Activated naive CD8-positive, alpha-beta T cell treated with anti-CD3 and anti-CD28 coated beads for 36 hours (primary cell): ENCODE measurements at places on chromosomes 2 and 18. TPM values are rescaled to one million over a fixed set of nuclear protein-coding genes. Genes with fewer than 3 reads are reported as not detected.

DNA sequence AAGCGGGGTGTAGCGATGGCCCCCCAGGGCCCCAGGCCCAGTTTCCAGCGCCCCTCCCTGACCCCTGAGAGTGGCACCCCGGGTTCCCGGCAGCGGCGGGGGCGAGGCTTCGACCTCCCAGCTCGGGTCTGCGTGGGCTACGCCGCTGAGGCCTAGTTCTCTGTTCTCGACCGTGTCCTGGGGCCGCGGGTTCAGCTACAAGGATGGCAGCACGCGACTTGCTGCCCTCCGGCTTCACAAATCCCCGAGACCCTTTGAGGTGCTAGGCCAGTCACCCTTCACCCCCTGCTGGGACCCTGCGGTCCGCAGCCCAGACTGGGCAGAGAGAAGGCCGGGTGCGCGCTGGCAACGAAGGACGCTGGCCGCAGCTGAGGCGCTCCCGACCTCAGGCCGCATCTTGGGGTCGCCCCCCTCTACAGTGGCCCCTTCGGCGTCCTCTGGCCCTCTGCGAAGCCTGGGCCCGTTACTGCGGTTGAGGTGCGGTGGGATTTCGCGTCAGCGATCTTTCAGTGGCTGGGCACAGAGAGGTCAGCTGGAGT is 1.2 kb downstream of the OTX1 start:
- H3K27me3 ChIP-seq, result peaks cover 92% of the 10 kb centered on the region
- no peak for DNase-seq
- H3K36me3 ChIP-seq, result peaks cover 4% of the 10 kb centered on the region

DNA sequence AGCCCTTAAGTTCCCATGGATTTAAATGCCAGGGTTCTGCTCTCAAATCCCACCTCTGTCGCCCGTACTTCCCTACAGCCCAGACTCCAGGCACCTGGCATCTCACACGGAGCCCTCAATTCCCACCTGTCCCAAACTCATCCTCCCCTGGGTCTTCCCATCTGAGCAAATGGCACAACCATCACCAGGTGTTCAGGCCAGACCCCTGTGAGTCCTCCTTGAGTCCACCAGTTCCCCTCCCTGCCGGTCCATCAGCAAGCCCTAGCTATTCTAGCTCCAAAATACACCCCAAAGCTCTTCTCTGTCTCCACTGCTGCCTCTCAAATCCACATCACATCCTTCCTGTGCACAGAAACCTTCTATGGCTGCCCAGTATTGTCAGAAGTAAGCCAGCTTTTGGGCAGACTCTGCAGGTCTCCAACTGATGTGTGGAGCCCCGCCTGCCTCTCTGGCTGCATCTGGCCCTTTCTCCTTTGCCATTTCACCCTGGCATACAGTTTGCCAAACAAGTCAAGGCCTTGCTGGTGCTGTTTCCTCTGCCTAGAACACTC is 67.7 kb downstream of the DNMT3A start:
- DNase-seq, result no peak
- H3K4me1 ChIP-seq, result peaks cover 60% of the 10 kb centered on the region
- peak overlapping the region; percentile 85 for H3K27ac ChIP-seq

- H3K27me3 ChIP-seq, result no peaks in the 10 kb centered on the region
- peak overlapping the region; percentile 97 for H3K4me3 ChIP-seq
- DNase-seq, result no peak
- peaks cover 42% of the 10 kb centered on the region for H3K36me3 ChIP-seq
These were observed 2.0 kb downstream of the OST4 start for GRCh38 chr2:27069436-27069835.

- H3K4me3 ChIP-seq, result no peak overlapping the region
- H3K27ac ChIP-seq, result no peak overlapping the region
- H3K4me1 ChIP-seq, result no peaks in the 10 kb centered on the region
- no peaks in the 10 kb centered on the region for H3K27me3 ChIP-seq
- no peaks in the 10 kb centered on the region for H3K36me3 ChIP-seq
- no peak for DNase-seq
These were observed 342.4 kb downstream of the AKAIN1 start for GRCh38 chr18:4854671-4855070.

DNA sequence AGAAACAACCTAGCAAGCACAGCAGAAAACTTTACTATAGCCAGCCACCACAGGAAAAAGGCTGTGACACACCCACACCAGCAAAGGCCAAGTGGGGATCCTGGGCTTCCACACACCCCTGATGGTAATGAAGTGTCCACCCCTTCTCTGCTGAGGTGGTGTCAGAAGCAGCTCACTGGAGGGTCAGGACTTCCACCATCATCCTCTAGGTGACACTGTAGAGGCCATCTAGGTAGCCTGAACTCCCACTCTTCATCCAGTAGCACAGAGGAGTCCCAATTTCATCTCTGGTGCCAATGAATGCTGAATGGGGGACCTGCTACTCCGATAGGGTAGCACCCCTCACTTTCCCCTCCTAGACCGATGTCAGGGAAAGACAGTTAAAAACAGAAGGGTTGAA is 1544.4 kb downstream of the LRP1B start:
- H3K4me3 ChIP-seq, result no peak overlapping the region
- no peaks in the 10 kb centered on the region for H3K4me1 ChIP-seq
- no peak for DNase-seq
- H3K36me3 ChIP-seq, result no peaks in the 10 kb centered on the region
- no peak overlapping the region for H3K27ac ChIP-seq
- no peaks in the 10 kb centered on the region for H3K27me3 ChIP-seq

DNA sequence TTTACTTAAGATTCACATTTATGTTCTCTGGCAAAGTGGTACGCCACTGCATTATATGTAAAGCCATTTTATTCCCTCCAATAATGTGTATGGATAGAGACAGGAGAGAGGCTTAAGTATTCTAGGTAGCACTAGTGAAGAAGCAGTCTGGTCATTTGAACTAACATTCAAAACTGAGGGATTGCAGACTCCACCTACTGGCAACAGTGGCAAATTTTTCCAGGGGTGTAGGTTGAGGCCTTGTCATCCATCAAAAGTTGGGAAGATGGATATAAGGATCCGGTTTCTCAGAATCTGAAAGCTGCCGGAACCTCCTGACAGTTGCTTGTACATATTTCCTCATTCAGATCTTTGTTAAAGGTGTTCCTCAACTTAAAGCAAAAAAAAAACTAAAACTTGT is 465.5 kb upstream of the FSHR start:
- H3K4me1 ChIP-seq, result no peaks in the 10 kb centered on the region
- no peak overlapping the region for H3K27ac ChIP-seq
- DNase-seq, result no peak
- no peaks in the 10 kb centered on the region for H3K27me3 ChIP-seq
- no peak overlapping the region for H3K4me3 ChIP-seq
- H3K36me3 ChIP-seq, result no peaks in the 10 kb centered on the region

DNA sequence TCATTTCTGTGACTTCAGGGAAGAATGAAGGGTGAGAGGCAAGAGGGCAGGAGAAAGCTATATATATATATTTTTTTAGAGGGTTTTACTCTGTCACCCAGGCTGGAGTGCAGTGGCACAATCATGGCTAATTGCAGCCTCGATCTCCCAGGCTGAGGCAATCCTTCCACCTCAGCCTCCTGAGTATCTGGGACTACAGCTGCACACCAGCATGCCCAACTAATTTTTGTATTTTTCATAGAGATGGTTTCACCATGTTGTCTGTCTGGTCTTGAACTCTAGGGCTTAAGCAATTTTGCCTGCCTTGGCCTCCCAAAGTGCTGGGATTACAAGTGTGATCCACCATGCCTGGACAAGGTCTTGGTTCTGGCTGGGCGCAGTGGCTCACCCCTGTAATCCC is 3.4 kb downstream of the ATIC start:
- peaks cover 34% of the 10 kb centered on the region for H3K4me1 ChIP-seq
- DNase-seq, result no peak
- H3K36me3 ChIP-seq, result peaks cover 58% of the 10 kb centered on the region
- H3K27me3 ChIP-seq, result no peaks in the 10 kb centered on the region
- H3K27ac ChIP-seq, result no peak overlapping the region

DNA sequence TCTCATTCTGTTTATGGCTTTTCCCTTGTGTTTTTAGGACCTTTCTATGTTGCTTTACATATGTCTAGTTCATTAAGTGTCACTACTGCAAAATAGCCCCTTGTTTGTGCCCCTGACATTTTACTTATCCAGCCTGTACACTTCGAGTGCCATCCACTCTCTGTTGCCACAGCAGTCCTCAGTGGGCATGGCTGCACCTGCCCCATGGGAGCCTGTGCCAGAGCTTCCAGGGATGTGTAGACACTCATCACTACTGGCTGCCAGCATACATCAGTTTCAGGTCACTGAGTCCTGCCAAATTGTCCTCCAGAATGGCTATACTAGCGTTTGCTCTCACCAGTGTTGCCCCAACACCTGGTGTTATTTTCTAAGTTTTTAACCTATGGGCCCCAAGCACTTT is 80.4 kb downstream of the ARMC9 start:
- no peaks in the 10 kb centered on the region for H3K4me1 ChIP-seq
- DNase-seq, result no peak
- H3K36me3 ChIP-seq, result no peaks in the 10 kb centered on the region
- H3K27ac ChIP-seq, result no peak overlapping the region
- no peak overlapping the region for H3K4me3 ChIP-seq

- no peaks in the 10 kb centered on the region for H3K27me3 ChIP-seq
- H3K27ac ChIP-seq, result no peak overlapping the region
- DNase-seq, result no peak
- H3K36me3 ChIP-seq, result no peaks in the 10 kb centered on the region
These were observed 9.1 kb upstream of the ALPK2 start for GRCh38 chr18:58637946-58638345.

ATP8B1 gene
- total RNA-seq, result 1.4 TPM

- H3K27ac ChIP-seq, result no peak overlapping the region
- no peaks in the 10 kb centered on the region for H3K4me1 ChIP-seq
- no peaks in the 10 kb centered on the region for H3K27me3 ChIP-seq
- no peak for DNase-seq
- H3K36me3 ChIP-seq, result peaks cover 35% of the 10 kb centered on the region
- H3K4me3 ChIP-seq, result no peak overlapping the region
These were observed 231.3 kb downstream of the ZRANB3 start for GRCh38 chr2:135299658-135300244.

- H3K36me3 ChIP-seq, result peaks cover 63% of the 10 kb centered on the region
- DNase-seq, result no peak
- no peak overlapping the region for H3K4me3 ChIP-seq
- H3K27me3 ChIP-seq, result no peaks in the 10 kb centered on the region
- no peaks in the 10 kb centered on the region for H3K4me1 ChIP-seq
These were observed 119.6 kb downstream of the FEZ2 start for GRCh38 chr2:36478332-36478738.

DNA sequence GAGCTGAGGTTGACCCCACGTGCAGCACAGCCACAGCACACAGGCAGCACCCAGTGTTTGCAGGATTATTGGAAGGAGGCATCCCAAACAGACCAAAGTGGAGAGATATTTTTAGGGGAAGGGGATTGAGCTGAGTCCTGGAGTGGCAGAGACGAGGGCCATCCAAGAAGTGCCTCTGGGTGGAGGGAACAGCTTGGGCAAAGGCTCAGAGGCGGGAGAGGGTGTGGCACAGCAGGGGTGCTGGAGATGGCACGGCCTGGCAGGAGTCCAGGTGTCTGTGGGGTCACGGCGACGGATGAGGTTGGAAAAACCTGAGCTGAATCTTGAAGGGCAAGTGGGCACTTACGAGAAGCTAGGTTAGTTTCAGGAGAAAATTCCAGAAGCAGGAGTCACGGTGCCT is 60.6 kb downstream of the INHBB start:
- H3K4me1 ChIP-seq, result no peaks in the 10 kb centered on the region
- no peak overlapping the region for H3K4me3 ChIP-seq
- H3K36me3 ChIP-seq, result peaks cover 3% of the 10 kb centered on the region
- no peak overlapping the region for H3K27ac ChIP-seq
- no peak for DNase-seq

- H3K4me3 ChIP-seq, result no peak overlapping the region
- peaks cover 17% of the 10 kb centered on the region for H3K27me3 ChIP-seq
- H3K4me1 ChIP-seq, result peaks cover 24% of the 10 kb centered on the region
- DNase-seq, result no peak
- H3K36me3 ChIP-seq, result peaks cover 6% of the 10 kb centered on the region
- no peak overlapping the region for H3K27ac ChIP-seq
These were observed 997 bp upstream of the DRC1 start for GRCh38 chr2:26400723-26401122.

GRCh38 chr2:143679617-143680016 is 550.4 kb downstream of the ARHGAP15 start:
- no peak overlapping the region for H3K4me3 ChIP-seq
- no peaks in the 10 kb centered on the region for H3K27me3 ChIP-seq
- H3K4me1 ChIP-seq, result peaks cover 10% of the 10 kb centered on the region
- H3K36me3 ChIP-seq, result peaks cover 18% of the 10 kb centered on the region

DNA sequence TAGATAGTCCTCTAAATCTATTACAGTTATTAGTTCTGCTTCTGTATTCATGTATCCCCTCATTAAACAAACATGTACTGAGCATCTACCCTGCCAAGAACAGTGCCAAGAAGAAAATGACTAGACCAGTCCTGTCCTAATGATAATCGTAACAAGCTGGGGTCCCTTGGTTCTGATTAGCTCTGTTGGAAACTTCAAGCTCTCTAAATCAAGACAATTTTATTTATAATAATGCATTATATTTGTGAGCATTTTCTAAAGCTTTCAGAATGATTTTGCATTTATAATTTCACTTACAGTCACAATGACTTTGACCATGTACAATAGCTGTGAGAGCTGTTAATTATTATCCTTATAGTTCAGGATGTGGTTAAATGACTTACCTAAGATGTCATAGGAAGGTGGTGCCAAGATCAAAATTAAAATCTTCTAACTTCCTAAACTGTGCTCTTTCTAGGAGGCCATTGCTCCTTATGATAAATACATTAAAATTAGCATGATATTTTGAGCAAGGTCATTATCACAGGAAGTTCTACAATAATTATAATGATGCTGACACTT is 336.5 kb upstream of the SLC39A10 start:
- H3K27me3 ChIP-seq, result no peaks in the 10 kb centered on the region
- no peaks in the 10 kb centered on the region for H3K36me3 ChIP-seq

- no peaks in the 10 kb centered on the region for H3K36me3 ChIP-seq
- no peak overlapping the region for H3K27ac ChIP-seq
- no peaks in the 10 kb centered on the region for H3K27me3 ChIP-seq
- H3K4me1 ChIP-seq, result no peaks in the 10 kb centered on the region
These were observed 295.6 kb upstream of the LRATD1 start for GRCh38 chr2:14336759-14337382.

- peaks cover 6% of the 10 kb centered on the region for H3K36me3 ChIP-seq
- no peak for DNase-seq
- H3K27ac ChIP-seq, result no peak overlapping the region
These were observed 714 bp downstream of the HOXD10 start for GRCh38 chr2:176117162-176117822.

DNA sequence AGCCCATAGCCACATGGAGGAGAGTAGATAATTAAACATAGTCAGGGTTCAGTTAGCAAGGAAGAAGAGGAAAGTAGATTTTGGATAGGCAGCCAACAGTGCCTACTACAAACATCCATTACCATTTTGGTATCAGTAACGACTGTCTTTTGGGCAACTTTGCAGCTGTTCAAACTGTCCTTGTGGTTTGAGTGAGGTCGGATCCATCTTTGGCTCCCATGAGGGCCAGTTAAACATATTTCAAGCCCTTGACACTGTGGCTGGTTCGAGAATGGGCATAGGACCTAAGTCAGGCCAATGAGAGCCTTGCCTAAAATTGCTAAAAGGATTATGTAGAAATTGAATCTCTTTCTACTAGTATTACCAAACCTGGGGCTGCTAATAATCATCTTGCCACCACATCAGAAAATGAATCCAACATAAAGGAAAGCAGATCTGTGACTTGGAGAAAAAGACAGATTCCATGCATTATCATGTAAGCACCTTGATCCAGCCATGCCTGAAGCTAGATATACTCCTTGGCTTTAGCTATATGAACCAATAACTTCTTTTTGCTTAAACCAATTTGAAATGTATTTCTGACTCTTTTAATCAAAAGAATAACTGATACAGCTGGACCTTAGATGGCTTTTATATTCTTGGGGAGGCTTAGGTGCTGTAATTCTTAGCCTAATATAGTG is 75.0 kb upstream of the STAM2 start:
- H3K4me1 ChIP-seq, result no peaks in the 10 kb centered on the region
- peaks cover 14% of the 10 kb centered on the region for H3K27me3 ChIP-seq
- no peak overlapping the region for H3K27ac ChIP-seq
- H3K36me3 ChIP-seq, result no peaks in the 10 kb centered on the region
- DNase-seq, result no peak
